Activated CD4-positive, CD25-positive, alpha-beta regulatory T cell (primary cell): ENCODE measurements at places on chromosomes 6 and 20.

DNA sequence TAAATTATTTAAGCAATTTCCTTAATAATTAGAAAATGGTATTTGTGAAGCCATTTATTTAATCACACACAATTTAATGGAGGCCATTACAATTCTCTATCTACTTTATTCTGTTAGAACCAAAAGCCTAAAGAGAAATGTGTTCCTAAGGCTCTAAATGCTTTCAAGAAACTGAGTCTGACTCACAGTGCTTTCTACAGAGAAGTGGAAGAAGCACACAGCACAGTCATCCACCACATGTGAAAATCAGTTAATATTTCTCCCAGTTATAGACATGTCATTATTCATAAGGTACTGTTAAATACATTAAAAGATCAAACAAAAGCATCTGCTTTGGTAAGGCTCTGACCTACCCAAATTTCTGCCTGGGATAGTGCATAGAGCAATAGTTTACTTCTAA is 214.4 kb downstream of the ALDH8A1 start:
- DNase-seq, result no peak

- no peak for DNase-seq
Observed at GRCh38 chr20:21528870-21529269, 15.0 kb upstream of the NKX2-2 start.

GRCh38 chr6:20564777-20565176 is 30.5 kb downstream of the CDKAL1 start:
- no peak for DNase-seq

DNA sequence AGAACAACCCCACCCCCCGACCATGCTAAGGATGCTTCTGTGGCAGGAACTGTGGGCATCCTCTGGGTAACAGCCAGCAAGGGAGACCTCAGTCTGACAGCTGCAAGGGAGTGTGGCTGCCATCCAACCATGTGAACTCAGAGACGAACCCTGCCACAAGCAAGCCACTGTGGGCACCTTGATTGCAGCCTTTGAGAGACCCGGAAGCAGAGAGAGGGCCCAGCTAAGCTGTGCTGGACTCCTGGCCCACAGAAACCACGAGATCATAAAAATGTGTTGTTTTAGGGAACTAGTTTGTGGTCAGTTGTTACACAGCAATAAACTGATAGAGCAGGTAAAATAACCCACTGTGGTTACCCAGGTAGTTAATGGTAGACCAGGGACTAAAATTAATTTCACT is 414.6 kb downstream of the CDH26 start:
- DNase-seq, result no peak

- DNase-seq, result no peak
Observed at GRCh38 chr20:10555865-10556308, 117.9 kb downstream of the JAG1 start.

- no peak for DNase-seq
Observed at GRCh38 chr6:169534039-169534421, 167.8 kb downstream of the WDR27 start.

- no peak for DNase-seq
Observed at GRCh38 chr20:47233333-47234188, 122.9 kb downstream of the ZMYND8 start.

- no peak for DNase-seq
Observed at GRCh38 chr6:154371281-154371680, 14.7 kb upstream of the IPCEF1 start.
